ENCODE measurements at places on chromosomes 4 and X. TPM values are rescaled to one million over a fixed set of nuclear protein-coding genes. Genes with fewer than 3 reads are reported as not detected.

NAT8L gene
- 0.10 TPM for total RNA-seq

EPGN gene
- 0.43 TPM for total RNA-seq

MAGEC3 gene
- not detected for total RNA-seq

BEX1 gene
- not detected for total RNA-seq

GAGE1 gene
- total RNA-seq, result not detected

TMPRSS11F gene
- not detected for total RNA-seq

SPOCK3 gene
- total RNA-seq, result not detected

DNA sequence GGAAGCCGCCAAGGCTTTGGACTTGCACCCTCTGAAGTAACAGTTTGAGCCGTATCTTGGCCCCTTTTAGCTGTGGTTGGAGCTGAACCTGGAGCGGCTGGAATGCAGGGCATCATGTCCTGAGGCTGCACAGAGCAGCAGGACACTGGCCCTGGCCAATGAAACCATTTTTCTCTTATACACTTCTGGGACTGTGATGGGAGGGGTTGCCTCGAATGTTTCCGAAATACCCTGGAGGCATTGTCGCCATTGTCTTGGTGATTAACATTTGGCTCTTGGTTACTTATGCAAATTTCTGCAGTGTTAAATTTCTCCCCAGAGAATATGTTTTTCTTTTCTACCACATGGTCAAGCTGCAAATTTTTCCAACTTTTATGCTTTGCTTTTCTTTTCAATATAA lies 137.2 kb downstream of the MAGEC1 start:
- no peaks in the 10 kb centered on the region for H3K27me3 ChIP-seq
- no peaks in the 10 kb centered on the region for H3K36me3 ChIP-seq
- H3K4me1 ChIP-seq, result no peaks in the 10 kb centered on the region
- no peak for DNase-seq
- no peak overlapping the region for H3K27ac ChIP-seq

DNA sequence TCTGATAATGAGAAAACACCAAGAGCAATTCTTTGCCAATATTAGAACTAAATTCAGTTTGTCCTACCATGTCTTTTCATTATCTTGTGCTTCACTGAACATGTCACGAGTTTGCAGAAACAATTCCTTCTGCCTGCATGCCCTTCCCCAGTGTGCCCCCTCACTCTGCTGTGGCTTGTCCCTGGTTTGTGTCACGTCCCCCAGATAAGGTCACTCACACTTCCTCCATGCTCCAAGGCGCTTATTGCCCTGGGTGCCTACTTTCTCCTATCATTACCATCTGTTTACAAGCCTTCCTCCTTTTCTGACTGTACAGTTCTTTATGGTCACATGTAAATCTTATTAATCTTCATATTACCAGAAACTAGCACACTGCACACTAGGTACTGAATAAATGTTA lies 394.1 kb downstream of the KCNIP4 start:
- DNase-seq, result no peak
- H3K4me3 ChIP-seq, result no peak overlapping the region
- H3K27me3 ChIP-seq, result no peaks in the 10 kb centered on the region
- H3K4me1 ChIP-seq, result no peaks in the 10 kb centered on the region

GRCh38 chrX:46547857-46548256 lies 2.6 kb upstream of the ZNF674 start:
- peaks cover 33% of the 10 kb centered on the region for H3K4me1 ChIP-seq
- peaks cover 18% of the 10 kb centered on the region for H3K36me3 ChIP-seq
- H3K4me3 ChIP-seq, result no peak overlapping the region
- no peak for DNase-seq

- H3K27me3 ChIP-seq, result no peaks in the 10 kb centered on the region
- no peak overlapping the region for H3K27ac ChIP-seq
- H3K4me1 ChIP-seq, result no peaks in the 10 kb centered on the region
- H3K4me3 ChIP-seq, result no peak overlapping the region
Measured at GRCh38 chr4:130542953-130543352, 1447.0 kb downstream of the C4orf33 start.

- peaks cover 74% of the 10 kb centered on the region for H3K4me1 ChIP-seq
- H3K4me3 ChIP-seq, result no peak overlapping the region
- H3K27ac ChIP-seq, result no peak overlapping the region
Measured at GRCh38 chrX:149515954-149516602, 11.0 kb upstream of the IDS start.

Measured in activated CD4-positive, alpha-beta memory T cell treated with anti-CD3 and anti-CD28 coated beads, Interleukin-2, amount 10 ng/mL, durations not matched to agents 7 days and 5 days (primary cell).